ENCODE measurements at places on chromosomes 4 and X.
A peak's percentile ranks its signal among the peaks of the same experiment; 100 is the strongest.

DNA sequence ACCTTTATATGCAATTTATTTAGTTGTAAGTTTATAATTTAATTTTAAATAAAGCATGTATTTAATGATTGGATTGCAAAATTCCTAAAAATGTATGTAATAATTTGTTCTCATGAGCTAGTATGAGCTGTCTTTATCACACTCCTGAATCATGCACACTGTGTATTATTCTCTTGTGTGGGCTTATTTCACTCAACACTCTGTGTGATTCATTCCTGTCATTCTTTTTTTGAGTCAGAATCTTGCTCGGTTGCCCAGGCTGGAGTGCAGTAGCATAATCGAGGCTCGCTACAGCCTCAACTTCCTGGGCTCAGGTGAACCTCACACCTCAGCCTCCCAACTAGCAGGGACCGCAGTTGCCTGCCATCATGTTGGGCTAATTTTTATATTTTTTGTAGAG lies 123.1 kb upstream of the SLC34A2 start:
- no peak for DNase-seq

- DNase-seq: no peak
Observed at GRCh38 chr4:123528501-123529277, 132.1 kb downstream of the SPRY1 start.

DNA sequence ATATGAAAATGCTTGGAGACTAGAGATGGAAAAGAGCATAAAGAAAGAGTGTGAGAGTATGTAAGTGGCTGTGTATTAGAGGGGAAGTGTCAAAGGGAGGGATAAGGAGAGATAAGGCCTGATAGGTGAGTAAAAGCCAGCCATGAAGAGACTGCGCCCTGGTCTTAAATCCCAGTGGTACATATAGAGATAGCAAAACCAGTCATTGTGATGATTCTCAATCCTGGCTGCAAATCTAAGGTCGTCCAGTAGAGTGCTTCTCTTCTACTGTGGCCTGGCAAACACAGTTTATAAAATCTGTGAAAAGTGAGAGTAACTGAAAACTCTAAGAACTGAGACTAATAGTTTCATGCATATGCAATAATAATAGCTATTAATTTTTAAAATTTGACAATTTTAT lies 86.9 kb downstream of the MAB21L2 start:
- DNase-seq: no peak

DNA sequence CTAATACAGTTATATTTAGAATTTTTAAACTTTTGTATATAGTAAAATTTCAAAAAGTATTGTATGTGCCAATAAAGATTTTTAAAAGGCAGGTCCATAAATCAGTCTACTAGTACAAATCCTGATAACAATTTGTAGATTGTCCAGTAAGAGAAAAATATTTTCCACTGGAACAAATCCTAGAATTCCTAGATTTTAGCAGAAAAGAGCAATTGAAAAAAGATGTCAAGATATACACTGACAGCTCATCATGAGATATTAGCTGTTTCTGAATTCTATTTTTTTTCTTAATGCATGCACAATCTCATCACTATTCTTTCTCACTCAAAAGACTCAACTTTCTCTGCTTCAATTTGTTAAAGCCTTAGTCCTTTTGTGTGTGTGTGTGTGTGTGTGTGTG lies 289.2 kb upstream of the MAD2L1 start:
- DNase-seq: no peak

GRCh38 chr4:180809439-180809838 lies 1433.8 kb upstream of the TENM3 start:
- DNase-seq: no peak

DNA sequence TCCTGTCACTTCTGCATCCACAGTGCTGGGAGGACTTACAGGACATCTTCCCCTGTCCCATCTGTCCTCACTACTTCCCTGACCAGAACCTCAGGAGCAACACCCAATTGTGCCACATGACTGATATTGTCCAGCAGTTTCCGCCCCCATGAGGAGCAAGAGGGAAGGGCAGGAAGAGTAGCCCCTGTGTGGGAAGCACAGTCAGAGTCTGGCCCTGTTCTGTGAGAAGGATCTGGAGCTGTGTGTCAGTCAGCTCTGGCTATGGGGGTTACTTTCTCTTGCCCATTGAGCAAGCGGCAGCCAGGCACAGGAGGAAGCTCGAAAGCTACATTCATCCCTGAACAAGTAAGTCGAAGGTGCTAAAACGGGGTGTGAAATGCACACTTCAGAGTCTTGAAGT lies 14.8 kb upstream of the TRIM60 start:
- DNase-seq: peak; percentile 14

DNA sequence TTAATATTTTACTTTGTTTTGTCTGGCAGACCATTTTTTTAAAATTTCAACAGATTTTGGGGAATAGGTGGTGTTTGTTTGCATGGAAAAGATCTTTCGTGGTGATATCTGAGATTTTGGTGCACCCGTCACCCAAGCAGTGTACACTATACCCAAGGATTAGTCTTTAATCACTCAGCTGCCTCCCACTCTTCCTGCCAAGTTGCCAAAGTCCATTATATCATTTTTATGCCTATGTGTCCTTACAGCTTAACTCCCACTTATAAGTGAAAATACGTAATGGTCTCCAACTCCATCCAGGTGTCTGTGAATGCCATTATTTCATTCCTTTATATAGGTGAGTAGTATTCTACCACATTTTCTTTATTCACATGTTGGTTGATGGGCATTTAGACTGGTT lies 281.7 kb upstream of the GK2 start:
- no peak for DNase-seq

DNA sequence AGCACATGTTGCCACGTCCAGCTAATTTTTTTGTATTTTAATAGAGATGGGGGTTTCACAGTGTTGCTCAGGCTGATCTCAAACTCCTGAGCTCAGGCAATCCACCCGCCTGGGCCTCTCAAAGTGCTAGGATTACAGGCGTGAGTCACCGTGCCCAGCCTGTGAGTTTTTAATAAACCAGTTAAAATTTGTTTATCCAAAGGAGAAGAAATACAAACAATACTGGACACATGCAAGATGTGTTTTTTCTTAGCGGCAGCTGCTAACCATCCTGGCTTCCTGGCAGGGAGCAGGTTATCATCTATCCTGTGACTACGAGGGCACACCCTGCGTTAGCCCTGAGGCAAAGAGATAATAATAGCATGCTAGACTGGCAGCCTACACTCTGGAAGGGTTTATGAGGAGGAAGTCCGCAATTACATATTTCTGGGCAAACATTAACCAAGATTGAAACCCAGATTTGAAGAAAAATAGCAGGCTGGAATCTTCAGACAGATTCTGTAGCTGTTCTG lies 191.4 kb downstream of the SPRY1 start:
- no peak for DNase-seq

- peak; percentile 48 for DNase-seq
Observed at GRCh38 chr4:139770361-139770760, 104.7 kb downstream of the MGST2 start.

DNA sequence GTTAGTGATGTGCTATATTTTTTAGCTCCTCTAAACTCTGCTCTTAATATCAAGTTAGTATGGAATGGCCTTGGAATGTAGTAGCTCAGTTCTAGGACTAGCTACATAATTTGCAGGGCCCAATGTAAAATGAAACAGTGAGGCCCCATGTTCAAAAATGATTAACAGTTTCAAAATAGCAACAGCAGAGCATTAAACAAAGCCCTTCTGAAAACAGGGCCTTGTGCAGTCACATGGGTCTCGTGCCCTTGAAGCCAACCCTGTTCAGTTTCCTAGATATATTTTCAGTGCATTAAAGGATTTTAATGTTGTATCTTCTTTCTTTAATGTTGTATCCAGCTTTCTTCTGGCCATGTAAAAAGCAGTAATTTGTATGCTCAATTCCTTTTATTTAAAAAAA lies 82.1 kb downstream of the TASL start:
- no peak for DNase-seq

DNA sequence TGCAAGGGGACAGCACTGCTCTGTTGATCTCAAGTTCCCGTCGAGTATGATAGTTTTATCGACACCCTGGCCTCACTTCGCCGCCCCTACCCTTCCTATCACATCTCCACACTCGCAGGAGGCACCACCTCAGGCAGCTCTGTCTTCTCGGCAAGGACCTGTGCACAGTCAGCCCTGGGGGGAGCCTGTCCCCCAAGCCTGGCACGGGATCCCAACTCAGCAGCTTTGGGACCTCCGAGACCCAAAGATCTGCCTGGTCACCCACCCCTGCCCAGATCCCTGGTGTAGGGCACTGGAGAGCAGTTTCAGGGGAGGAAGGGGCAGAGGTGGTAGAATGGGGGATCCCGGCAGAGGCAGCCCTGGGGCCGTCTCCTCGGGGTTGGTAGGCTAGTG lies 18.0 kb upstream of the UBA1 start:
- no peak for DNase-seq

DNA sequence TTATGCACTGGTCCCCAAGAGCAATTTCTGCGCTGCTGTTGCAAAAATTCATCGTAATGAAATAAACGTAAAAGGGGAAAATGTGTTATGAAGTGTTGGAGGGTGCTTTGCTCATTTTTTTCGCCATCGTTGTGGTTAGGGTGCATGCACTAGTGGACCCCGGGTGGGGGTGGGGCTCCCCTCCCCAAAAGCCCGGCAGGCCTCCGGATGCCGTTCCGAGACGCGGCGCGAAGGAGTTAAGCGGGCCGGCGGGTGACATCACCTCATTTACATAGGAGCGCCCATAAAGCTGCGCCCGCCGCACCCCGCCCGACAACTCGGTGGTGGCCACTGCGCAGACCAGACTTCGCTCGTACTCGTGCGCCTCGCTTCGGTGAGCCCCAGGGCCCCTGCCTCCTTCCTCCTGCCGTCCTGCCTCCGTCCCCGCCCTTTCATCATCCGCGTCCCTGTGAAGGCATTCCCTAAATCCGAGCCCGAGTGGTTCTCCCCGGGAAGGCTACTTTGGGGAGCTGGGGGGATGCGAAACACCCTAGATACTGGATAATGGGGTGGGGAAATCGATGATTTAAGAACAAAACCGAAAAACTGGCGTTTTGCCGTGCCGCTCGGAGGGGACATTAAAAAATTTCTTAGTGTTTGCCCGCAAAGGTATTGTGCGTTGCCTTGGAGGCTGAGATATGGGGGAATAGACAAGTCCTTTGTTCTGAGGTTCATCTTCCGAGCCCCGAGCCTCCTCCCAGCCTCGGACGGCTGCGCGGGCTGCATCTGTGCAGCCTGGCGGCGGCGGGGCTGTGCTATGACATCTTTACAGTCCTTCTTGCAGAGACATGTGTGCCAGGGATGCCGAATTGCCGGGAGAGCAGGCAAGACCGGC lies at the start of gene TMSB4X:
TMSB4X (plus strand) TSS at position 315 of the 874 bp plus-strand sequence.
- DNase-seq: peak; percentile 95

- DNase-seq: no peak
Observed at GRCh38 chrX:31228415-31228832, 156.6 kb upstream of the FTHL17 start.

DNA sequence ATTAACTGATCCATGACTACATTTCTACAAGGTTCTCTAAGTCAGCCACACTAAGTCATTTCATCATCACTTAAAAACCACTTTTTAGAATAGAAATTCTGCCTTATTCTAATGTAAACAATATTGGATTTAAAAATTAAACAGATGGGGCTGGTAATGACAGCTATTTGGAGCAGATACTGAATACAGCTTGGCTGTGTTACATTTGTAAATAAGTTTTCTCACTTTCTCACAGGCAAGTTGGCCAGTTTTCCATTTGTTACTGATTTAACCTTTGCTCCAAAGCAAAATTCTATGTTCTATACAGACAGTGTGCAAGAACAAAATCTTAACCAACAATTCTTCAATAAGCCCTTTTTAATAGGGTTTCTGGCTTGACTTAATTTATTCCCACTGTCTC lies 370.7 kb downstream of the GRIA2 start:
- DNase-seq: no peak

DNA sequence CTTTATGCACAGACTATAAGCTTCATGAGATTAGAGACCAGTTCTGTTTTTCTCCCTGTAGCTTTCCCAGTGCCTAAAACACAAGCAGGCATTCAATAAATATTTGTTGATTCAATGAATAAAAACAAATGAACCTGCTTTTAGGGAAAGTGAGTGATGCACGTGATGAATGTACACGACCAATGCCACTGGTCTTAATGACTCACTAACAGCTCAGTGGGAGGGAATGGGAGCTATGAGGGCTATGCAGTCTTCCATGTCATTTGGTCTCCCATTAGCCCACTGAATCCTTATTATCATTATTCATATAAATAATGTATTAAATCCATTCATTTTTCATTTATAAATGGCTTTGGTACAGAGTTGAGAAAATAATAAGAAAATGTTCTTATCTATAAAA lies 247.4 kb downstream of the FBXO8 start:
- no peak for DNase-seq

- no peak for DNase-seq
Observed at GRCh38 chrX:31213941-31214340, 142.1 kb upstream of the FTHL17 start.

GRCh38 chr4:16416601-16417000 lies 190.3 kb upstream of the TAPT1 start:
- DNase-seq: no peak

- DNase-seq: no peak
Observed at GRCh38 chr4:139738846-139739613, 73.4 kb downstream of the MGST2 start.

GRCh38 chr4:16034010-16034748 lies 49.6 kb downstream of the PROM1 start:
- no peak for DNase-seq

DNA sequence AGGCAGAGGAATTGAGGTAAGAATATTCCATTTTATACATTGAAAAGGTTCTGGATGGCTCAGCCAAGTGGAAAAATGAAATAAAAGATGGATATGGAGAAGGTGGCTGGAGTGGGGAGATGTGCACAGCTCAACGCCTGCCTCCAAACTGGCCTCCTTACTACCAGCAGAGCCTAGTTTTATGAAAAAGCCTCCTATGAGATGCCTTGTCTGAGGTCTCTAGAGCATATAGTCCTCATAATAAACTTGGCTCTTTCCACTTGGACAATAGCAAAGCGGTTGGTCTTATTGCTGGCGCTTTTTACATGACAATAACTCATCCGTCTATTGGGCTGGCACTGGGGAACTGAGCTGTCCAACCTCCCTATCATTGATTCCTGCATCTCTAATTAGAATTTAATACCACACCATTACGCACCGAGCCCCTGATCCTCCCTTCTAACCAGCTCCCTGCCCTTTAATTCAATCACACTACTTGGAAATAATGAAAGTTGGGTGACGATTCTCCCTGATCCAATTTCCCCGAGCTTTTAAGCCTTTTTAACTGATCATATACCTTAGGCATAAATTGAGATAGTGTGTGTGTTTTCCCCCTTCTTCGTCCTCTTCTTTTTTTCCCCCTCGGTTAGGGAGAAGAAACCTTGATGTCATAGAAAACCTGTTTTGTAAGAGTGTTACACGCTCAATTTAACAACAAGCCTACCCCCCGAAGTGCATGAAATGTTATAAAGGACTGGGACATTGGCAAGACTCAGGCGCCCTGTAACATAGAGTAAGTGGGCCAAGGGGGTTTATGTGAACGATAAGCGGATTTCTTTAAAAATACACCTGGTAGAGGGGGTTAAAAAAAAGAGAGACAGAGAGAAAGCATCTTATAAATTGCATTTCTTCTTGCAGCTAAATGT lies at the start of gene PHOX2B:
PHOX2B (minus strand) TSS at position 155 of the 905 bp plus-strand sequence; CDS start at position 40, 115 bp downstream.
- peak; percentile 86 for DNase-seq

DNA sequence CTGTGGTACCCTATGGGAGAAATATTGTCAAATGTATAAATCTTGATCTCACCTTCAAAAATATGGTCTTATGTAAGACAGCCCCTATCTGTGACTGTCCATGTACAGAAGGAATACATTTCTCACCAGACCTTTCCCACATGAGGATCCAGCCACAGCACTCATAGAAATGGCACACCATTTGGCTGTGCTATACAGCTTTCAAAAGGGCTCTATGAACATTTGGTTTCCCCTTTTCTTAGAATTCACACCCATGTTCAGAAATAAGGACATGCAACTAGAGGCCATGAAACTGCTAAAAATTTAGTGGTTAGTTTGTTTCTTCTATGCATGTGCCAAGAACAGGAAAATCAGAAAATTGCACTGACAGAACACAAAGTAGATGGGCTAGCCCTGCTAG lies 62.7 kb downstream of the ANTXR2 start:
- DNase-seq: no peak

All from neural progenitor cell (in vitro differentiated cells).